ENCODE measurements at places on chromosomes 7 and 10.

GRCh38 chr7:5776894-5777660, 4.4 kb downstream of the RNF216 start:
- no peak for DNase-seq

- no peak for DNase-seq
Measured at GRCh38 chr10:118531105-118531852, 64.2 kb downstream of the PRLHR start.

DNA sequence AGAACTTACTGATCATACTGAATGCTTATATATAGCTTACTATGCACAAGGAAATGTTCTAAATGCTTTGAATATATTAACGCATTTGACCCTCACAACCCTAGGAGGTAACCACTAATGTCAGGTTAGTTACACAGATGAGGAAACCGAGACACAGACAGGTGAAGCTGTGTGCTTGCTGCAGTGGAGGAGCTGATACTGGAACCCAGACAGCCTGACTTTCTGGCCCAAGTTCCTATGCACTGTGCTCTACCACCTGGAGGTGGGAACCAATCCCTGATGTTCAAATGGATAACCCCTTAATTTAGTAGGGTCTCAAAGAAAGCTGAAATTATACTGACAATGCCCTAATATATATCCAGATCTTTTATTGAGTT, 119.6 kb downstream of the SORBS1 start:
- no peak for DNase-seq

DNA sequence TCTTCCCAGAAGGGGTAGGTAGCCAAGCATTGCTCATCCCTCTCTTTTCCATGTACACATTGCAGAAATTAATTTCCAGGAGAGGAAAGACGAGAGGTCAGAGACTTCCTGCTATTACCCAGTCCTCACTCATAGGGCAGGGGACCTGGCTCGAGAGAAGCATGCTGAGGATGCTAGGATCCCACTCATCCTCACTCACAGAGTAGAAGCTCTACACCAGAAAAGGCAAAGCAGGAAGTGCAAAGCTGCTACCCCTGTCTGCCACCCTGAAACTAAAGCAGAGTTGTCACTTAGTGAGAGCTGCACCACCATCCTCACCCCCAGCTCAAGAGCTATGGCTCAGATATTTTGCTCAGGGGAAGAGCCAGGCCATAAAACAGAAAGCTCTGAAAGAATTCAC, 9.9 kb downstream of the OR9A2 start:
- DNase-seq, result no peak

DNA sequence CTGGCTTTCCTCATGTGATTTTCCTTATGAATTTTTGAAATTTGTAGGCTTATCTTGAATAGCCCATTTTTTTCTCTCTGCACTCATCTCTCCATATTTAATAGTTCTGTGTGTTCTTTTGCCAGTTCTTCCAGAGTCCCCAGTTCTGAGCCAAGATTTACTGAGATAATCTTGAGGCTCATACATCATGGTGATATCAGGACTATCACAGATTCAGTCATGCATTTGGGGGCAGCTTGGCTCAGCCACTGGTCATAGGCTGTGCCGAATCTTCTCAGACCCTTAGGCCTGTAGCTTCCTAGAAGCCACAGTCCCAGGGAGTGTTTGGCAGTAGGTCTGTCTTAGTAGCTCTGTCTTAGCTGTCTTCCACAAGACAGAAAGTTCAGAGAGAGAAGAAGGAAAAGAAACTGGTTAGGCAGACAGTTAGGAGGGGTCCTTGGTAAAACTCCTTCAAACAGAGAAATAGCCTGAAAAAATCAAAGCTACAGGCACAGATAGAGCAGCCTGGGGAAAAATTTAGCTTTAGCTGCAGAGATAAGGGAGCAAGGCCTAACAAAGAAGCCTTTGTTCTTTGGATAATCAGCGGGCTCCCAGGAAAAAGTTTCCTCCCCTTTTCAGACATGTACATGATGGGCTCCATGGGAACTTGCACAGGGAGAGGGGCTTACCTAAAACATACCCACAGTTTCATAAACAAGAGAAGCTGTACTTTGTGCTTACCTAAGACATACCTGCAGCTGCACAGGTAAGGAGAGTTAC, 29.1 kb downstream of the FAS start:
- no peak for DNase-seq

DNA sequence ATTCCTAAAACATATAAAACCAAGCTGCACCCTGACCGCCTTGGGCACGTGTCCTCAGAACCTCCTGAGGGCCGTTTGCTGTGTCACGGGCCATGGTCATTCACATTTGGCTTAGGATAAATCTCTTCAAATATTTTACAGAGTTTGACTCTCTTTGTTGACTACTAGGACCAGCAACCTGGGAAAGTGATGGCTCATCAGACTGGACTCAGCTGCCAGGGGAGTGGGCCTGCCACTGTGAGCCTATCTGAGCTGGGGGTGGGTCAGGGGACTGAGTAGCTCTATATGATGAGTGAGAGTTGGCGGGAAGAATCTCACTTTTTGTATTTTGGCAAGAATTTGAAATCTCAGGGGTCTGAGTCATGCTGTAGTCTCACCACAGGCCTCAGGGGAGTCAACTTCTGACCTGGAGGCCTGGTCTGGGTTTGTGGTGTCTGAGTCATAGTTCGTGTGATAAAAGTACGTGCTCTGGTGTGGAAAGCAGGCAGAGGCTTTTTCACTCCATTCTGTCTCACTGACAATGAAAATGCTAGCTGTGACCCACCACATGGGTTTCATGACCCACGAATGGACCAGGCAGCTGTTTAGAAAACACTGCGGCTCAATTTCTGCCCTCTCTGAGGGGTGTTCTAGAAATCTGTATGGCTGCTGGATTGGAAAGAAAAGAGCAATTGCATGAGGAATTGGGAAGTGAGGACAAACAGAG, 4.2 kb upstream of the UPP1 start:
- peak; percentile 75 for DNase-seq

- DNase-seq, result no peak
Measured at GRCh38 chr7:121337398-121337797, 8.6 kb downstream of the WNT16 start.

DNA sequence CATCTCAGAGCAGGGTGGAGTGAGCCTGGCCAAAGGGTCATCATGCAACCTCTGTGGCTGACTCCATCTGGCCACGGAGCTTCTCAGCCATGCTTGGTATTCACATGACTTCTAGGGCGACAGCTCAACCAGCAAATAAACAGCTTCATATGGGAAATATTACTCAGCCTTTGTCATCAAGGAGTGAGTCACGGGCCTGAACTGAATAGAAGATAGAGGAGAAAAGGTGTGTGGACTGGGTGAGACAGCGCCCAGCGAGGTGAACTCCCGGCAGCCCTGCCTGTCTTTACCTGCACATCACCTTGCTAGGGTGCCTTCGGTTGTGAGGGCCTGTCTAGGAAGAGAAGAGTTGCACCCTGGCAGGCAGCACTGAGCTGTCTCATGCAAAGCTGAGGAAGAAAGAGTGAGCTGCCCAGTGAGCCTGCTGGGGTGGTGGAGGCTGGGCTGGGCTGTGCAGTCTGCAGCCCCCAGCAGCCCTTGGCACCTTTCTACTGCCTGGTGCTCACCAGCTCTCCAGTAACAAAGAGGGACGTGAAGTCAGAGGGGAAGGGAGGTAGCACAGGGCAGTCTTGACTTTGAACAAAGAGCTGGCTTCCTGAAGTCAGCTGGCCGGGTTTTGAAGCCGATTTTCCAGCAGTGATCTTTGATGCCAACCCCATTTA, 114.2 kb downstream of the EGFR start:
- DNase-seq, result no peak

- DNase-seq, result no peak
Measured at GRCh38 chr10:121736315-121737130, 138.3 kb upstream of the FGFR2 start.

- DNase-seq, result no peak
Measured at GRCh38 chr10:77977934-77978333, 51.4 kb upstream of the DLG5 start.

DNA sequence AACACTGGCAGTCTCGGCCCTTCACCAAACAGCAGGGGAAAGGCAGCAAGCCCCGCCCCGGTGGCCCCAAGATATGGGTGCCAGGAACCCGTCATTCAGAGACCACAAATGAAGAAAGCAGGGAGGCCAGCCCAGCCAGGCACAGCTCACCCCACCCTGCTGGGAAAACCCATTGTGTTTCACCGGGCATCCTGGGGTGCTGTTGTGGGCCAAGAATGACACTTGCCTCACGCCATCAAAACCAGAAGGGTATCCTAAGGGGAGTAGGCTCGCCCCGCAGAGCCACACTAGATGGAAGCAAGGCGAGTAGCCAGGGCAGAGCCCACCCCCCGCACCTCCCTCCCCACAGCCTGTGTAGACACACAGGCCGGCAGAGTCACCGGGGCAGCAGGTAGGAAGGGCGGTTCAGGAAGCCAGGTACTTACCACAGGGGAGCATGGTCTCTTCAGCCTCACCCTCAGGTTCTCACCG, 72.5 kb upstream of the KCNMA1 start:
- DNase-seq, result no peak

- DNase-seq, result no peak
Measured at GRCh38 chr7:7584653-7585052, 18.0 kb downstream of the MIOS start.

GRCh38 chr10:79277579-79278269, 69.5 kb upstream of the PPIF start:
- no peak for DNase-seq

GRCh38 chr10:15588635-15589508, 130.8 kb downstream of the ITGA8 start:
- no peak for DNase-seq

- no peak for DNase-seq
Measured at GRCh38 chr10:97883092-97883485, 33.4 kb downstream of the GOLGA7B start.

GRCh38 chr10:77961668-77962067, 35.1 kb upstream of the DLG5 start:
- DNase-seq, result no peak

DNA sequence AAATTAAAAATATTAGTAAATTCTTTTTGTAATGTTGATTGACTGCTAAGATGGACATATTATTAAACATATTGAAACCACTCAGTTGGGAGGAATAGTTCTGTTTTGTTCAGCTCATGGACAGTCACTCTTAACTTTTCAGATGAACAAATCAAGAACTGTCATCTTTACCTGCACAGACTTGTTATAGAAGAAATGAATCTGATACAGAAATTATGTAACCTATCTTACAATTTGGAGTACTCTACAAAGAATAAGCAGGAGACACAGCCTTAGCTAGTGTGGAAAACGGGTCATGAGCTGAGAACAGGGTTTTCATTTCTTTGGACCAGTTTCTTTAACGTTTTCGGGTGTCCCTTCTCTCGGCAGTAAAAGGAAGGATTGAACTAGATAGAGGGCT, 1.2 kb upstream of the ANLN start:
- no peak for DNase-seq

GRCh38 chr10:128609460-128609859, 483.2 kb upstream of the MKI67 start:
- DNase-seq, result no peak

GRCh38 chr7:150357270-150357669, 11.4 kb upstream of the REPIN1 start:
- DNase-seq, result peak; percentile 66

GRCh38 chr7:153523320-153524015, 528.7 kb upstream of the DPP6 start:
- DNase-seq, result no peak

GRCh38 chr10:60031664-60032063, 125.3 kb upstream of the CCDC6 start:
- no peak for DNase-seq

DNA sequence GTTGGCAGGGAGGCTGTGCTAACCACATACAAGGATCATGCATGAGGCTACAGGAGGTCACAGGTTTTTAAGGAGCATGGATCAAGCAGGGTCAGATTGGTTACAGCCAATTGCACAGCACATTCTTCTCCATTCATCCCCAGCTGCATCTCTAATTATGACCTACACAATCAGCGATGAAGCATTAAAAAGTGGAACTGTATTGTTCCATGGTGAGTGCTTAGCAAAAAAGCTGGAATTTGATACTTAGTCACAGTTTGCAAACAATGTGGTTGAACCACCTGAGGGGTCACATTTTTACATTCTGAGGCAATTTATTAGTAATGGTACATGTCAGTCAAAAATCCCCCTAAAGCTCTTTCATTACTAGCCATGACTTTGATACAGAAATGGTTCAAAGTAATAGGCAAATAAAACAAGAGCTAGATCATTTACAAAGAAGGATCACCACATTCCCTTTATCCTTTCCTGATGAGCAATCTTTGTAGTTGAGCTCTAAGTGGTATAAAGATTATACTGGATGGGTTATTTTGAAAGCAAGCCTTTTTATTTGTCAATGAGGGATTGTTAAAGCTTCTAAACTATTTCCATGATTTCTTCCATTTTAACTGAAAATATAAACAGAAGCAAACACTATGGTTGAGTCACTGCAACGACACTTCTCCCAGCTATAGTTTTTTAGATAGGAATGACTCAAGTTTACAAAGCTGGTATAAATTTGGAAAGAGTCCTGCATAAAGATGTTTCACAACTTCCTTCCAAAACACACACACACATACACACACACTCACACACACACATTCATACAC, 217.8 kb upstream of the SEMA3A start:
- DNase-seq, result no peak

Measured in activated CD4-positive, alpha-beta T cell treated with anti-CD3 and anti-CD28 coated beads for 4 hours (primary cell).